Hematopoietic multipotent progenitor cell treated with erythropoietin and hydrocortisone succinate and interleukin-3 and kit ligand, for 8 days (in vitro differentiated cells): ENCODE measurements at places on chromosomes 12 and 14.

DNA sequence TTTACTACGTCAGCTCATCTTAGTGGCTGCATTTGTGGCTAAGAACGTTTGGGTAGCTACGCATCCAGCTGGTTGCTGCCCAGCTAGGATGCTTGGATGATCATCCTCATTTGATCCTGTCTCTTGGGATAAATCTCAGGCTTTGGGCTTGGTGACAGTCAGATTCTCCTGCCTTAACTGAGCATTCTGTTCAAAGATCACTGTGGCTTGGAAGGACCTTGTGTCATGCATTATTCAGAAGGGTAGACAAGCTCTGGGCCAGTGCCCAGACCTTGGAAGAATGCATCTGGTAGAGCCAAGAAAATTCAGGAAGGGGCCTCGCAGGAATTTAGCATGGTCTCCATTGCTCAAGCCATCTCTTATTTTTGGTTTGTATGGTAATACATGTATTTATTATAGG is 188.4 kb downstream of the NRXN3 start:
- DNase-seq, result no peak

DNA sequence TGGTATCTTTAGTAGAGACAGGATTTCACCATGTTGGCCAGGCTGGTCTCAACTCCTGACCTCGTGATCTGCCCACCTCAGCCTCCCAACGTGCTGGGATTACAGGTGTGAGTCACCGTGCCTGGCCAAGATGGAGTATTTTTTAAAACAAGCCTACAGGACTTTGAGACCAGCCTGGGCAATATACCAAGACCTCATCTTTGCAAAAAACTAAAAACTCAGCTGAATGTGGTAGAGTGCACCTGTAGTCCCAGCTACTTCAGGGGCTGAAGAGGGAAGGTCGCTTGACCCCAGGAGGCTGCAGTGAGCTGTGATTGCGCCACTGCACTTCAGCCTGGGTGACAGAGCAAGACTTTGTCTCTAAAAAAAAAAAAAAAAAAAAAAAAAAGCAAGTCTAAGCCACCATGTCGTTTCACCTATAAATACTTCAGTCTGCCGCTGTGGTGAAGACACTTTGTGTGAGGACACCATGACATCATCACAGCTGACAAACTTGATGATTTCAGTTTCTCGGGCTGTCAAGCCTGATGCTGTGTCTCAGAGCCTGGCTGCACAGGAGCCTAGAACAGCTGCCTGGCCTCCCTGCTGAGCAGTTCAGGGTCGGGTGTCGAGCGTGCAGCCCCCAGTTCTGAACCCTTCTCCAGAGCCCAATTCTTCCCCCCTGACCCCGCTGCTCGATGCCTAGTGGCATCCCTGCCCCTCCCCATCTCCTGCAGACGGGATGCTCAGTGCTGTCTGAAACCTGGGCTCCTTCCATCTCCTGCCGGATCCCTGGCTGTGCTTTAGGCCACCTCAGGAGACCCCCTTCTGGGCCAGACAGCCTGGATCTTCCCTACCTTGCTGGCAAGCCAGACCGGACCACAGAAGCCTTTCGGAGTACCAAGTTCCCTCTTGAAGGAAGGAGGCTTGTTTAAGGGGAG is 119.2 kb upstream of the EVL start:
- no peak for DNase-seq

GRCh38 chr14:36859119-36859518 is 197.5 kb downstream of the PAX9 start:
- DNase-seq, result no peak

DNA sequence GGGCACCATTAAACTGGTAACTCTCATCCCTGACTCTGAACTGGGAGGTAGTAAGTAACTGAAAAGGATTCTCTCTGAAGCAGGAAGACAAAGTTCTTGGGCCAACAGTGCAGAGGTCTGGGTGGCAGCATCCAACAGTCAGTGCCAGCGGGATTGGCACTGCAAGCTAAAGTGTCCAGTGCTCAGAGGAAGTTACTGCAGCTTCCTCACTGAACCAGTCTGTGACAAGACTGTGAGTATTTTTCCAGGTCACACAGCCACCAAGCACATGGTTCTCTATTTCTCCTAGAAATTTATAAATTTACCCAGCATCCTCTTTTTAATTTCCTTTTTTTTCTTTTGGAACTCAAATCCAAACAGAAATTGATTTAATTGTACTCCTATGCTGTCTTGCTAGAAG is 81.6 kb upstream of the FAR2 start:
- DNase-seq, result no peak

DNA sequence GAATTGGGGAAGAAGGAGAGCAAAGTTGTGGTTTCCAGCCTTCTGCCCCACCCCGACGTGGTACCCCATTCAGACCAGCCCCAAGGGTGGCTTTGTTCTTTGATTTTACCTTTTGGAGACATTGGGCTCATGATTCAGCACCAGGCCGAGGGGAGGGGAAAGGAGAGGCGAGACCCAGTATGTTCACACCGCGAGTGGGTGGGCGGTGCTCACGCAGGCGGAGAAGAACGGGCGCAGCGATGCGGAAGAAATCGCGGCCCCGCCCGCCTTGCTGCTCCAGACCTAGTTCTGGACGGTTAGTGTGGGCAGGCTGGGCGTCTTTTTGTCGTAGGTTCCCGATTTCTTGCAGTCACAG is 963 bp downstream of the ATL1 start:
- peak; percentile 33 for DNase-seq

DNA sequence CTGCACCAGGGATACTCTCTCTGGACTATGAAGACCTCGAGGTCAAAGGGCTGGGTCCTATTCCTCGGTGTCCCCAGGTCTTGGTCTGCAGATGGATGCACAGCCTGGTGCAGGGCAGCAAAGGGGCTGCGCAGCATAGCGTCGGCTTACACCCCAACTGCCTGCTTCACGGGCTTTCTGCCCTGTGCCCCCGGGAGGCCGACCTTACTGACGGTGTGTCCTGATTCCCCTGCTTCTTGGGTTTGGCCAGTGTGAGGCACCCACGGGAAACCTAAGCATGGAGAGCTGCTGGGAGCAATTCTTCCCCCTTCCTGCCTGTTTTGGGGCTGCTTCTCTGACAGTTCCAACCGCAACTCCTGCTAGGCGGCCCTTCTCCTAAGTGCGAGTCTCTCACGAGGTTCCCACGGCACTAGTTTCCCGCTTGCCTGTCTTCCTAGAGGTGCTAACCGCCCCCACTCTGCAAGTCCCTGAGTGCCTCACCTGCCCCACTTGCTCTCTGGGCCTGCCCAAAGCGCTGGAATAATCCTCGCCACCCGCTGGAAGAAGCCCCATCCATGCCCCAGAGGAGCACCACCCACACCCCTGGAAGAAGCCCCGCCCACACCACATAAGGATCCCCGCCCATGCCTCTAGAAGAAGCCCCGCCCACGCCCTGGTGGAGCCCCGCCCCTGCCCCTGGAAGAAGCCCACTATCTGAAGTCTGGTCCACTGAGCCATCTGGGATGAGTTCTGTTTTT is 54.0 kb downstream of the PRIMA1 start:
- peak; percentile 49 for DNase-seq

GRCh38 chr12:119431151-119431550 is 96.6 kb downstream of the CCDC60 start:
- no peak for DNase-seq
